ENCODE measurements at places on chromosomes 12 and 14. TPM values are rescaled to one million over a fixed set of nuclear protein-coding genes. Genes with fewer than 3 reads are reported as not detected.

The PZP gene
- not detected for total RNA-seq

The CDK2 gene
- total RNA-seq = 23.0 TPM

The AMHR2 gene
- not detected for total RNA-seq

The IL22 gene
- not detected for total RNA-seq

The B3GNT4 gene
- 0.26 TPM for total RNA-seq

The ZNF385A gene
- 2.9 TPM for total RNA-seq

The HOXC5 gene
- total RNA-seq = 3.3 TPM

The HCFC2 gene
- 38.9 TPM for total RNA-seq

The GALNT6 gene
- total RNA-seq = 10.2 TPM

The OTX2 gene
- not detected for total RNA-seq

The OVCH1 gene
- 0.65 TPM for total RNA-seq

The KIF26A gene
- total RNA-seq = 0.78 TPM

The MANSC1 gene
- 16.2 TPM for total RNA-seq

The MAP1LC3B2 gene
- 0.97 TPM for total RNA-seq

The LBHD2 gene
- total RNA-seq = not detected

The LUM gene
- total RNA-seq = 7,416 TPM

The KRT1 gene
- total RNA-seq = not detected

The WSCD2 gene
- total RNA-seq = 0.54 TPM

The KRT78 gene
- total RNA-seq = not detected

The SLC7A8 gene
- total RNA-seq = 98.6 TPM

The LIN7A gene
- total RNA-seq = 0.13 TPM

The P3H3 gene
- 65.5 TPM for total RNA-seq

The GALNT9 gene
- total RNA-seq = 2.4 TPM

The PTCSC3 gene
- total RNA-seq = not detected

The LTBP2 gene
- 335 TPM for total RNA-seq

The LMO3 gene
- 0.39 TPM for total RNA-seq
